Transverse colon (tissue), 4 donors: ENCODE measurements at places on chromosomes 13 and 19. TPM values are rescaled to one million over a fixed set of nuclear protein-coding genes. Genes with fewer than 3 reads are reported as not detected.

Gene ERICH6B
- not detected for total RNA-seq

DNA sequence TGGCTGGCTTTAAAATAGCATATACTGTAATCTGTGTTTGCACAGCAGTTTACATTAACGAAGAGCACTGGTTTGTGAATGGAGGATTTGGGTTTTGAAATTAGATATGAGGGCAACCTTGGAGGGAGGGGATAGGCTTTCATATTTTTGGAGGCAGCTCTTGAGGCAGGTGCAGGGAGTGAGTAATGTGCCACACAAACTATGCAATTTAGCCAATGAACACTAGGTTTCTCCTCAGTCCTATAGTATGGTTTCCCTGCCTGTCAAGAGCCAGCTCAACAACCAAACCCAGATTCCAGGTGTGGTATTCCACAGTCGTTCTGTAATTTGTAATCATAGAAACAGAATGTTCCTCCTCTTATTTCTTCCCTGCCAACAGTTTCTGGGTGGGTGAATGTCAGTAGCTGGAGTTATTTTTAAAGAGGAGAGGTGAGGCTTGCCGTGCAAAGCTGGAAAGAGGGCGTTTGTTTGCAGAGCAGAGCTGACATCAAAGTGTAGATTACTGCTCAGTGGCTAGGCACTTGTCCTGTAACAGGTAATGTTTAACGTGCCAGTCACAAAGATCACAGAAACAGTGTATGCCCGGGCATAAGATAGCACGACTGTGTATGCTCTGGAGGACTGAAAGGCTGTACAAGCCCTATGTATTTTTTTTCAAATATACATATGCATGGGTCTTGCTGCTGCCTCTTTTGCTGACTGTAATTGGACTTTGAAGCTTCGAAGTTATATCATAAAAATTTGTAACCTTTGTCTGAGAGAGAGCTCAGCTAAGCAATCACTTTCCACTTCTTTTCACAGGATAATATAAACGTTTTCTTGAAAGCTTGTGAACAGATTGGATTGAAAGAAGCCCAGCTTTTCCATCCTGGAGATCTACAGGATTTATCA is 124.2 kb downstream of the LMO7 start:
- peak; percentile 79 for DNase-seq

Gene SNRPD2
- total RNA-seq: 85.4 TPM

GRCh38 chr19:46902402-46902766 is 41.6 kb downstream of the ARHGAP35 start:
- no peak for DNase-seq

Gene ATP4A
- not detected for total RNA-seq

Gene KCNN4
- 26.5 TPM for total RNA-seq

DNA sequence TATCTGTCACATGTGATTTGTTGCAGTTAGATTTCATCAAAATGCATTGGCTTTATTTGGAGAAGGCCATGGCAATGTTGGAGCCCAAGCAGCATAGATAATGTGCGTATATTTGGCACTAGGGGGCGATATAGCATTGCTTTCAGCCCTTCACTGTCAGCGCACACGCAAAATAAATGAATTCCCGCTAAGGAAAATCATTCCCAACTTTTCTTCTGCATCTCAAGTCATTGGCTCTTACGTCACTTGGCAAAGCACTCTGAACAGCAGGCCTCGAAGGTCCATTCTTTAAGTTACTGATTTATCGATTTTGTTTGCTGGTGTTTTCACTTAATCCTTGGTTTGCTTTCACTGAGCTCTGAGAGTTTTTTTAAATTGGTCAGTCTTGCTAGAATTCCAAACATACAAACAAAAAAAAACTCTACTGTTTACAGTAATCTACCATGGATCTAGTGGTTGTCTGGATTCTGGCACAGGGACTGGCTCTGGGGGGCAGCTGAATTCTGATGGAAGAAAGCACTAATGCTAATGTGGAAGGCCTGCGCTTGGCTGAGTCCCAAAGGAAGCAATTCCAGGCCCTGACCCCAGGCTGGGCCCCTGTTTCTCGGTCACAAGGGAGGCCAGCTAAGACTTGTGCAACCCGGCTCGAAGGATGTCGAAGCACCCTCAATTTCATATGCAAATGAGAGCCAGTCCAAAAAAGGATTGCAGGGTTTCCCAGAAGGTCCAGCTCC is 97.7 kb upstream of the IPO5 start:
- peak; percentile 13 for DNase-seq
